ENCODE measurements at places on chromosomes 1 and 21.

DNA sequence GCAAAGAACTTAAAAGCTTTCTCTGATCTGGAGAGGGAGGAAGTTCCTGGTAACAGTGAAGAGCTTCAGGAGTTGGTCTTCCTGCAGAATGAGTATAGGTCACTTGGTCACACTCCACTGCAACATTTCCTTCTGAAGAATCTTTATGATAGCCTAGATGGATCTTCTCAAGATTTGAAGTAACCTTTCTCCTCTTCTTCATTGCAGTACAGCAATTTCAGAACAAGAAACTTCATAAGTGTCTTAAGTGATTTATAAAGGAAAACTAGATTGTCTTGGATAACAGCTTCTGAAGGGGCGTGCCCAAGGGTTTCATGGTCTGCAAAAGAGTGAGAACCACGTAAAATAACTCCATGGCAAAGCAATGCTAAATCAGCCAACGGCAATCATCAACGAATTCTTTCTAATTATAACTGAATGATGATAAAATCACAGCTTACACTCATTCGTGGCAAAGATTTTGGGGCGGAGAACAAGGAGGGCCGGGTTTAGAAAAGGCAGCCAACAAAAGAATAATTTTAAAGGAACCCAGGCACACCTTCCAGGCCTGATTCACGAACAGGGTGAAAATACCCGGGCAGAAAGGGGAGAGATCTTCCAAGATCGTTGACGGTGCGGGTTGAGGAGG is 53.9 kb upstream of the ASPM start:
- DNase-seq: no peak

GRCh38 chr1:41426201-41426890 is 58.1 kb downstream of the EDN2 start:
- DNase-seq: no peak

DNA sequence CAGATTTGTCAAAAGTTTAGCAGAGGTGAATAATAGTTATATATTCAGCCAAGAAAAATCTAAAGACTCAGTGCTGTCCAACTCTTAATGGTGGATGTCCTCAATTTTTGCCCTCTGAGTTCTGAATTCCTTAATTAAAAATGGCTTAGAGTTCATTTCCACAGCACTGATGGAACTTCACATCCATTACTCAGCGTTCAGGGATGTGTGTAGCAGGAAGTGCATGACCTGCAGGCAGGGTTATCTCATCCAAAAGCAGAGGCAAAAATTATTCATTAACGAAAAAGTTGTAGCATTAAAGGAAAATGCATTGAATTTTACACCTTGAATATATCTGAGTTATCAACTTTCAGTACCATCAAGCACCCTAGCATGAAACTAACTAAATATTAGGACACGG is 96.7 kb downstream of the ZP4 start:
- DNase-seq: no peak

DNA sequence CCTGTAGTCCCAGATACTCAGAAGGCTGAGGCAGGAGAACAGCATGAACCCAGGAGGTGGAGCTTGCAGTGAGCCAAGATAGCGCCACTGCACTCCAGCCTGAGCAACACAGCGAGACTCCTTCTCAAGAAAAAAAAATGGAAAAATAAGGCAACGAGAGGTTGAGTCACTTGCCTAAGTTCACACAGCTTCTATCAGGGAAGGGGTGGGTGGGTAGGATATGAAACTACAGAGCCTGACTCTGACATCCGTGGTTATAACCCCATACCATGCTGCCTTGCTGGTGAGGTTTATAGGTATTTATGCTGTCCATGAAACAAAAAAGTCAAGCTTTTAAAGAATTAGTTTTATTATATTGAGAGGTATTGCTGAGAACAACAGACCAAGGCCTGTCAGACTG is 61.5 kb upstream of the RAB4A start:
- DNase-seq: no peak

DNA sequence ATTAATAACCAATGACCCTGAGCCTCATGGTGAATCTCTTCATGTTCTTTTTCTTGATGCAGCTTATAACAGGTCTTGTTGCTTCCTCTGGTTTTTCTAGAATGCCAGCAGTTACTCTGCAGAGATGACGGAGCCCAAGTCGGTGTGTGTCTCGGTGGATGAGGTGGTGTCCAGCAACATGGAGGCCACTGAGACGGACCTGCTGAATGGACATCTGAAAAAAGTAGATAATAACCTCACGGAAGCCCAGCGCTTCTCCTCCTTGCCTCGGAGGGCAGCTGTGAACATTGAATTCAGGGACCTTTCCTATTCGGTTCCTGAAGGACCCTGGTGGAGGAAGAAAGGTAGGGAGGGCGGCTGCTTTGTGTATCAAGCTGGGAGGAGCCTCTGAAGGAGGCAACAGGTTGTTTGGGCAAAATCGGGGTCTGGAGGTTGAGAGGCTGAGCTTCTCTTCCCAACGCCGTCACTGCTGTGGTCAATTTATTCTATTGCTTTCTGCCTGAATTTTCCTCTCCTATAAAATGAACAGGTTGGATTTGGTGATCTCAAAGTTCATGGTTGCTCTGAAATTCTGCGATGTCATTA is 6.7 kb downstream of the ABCG1 start:
- no peak for DNase-seq
